RWPE1 (cell line): ENCODE measurements at places on chromosomes 5 and 9.

- peak; percentile 86 for DNase-seq
Measured at GRCh38 chr5:32223972-32224609, 50.0 kb upstream of the GOLPH3 start.

DNA sequence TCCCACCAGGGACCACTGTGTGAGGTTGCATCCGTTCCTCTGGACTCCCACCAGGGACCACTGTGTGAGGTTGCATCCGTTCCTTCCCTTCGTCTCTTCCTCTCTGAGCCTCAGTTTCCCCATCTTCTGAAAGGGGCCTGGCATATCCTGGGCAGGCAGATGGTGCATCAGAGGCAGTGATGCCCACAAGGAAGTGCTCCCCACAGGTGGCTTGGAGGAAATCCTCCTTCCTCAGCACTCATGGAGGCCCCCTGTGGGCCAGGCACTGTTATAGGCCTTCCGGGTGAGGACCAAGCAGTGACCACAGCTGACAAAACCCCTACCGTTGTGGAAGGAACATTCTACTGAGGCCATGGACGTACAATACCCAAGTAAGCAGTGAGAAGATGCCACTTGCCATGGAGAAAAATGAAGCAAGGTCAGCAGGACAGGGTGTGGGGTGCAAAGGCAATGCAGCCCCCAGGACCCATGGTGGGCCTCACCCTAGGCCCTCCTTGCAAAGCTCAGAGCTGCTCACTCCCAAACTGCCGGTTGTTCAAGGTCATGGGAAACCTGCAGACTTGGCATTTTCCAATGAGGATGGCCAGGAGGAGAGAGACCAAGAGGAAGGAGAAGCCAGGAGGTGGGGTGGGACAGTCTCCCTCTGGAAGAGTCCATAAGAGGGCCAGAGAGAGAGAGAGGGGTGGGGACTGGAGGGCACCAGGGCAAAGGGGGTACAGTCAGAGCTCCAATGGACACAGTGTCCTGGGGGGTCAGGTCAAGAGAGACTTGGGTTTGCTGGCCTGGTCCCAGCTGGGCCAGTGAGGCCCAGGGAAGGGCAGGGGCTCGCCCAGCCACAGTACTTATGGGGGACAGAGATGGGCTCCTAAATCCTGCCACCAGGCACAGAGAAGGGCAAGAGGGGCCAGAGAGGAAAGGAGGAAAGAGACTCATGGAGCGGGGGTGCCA, 51.1 kb downstream of the C9orf50 start:
- DNase-seq = no peak

DNA sequence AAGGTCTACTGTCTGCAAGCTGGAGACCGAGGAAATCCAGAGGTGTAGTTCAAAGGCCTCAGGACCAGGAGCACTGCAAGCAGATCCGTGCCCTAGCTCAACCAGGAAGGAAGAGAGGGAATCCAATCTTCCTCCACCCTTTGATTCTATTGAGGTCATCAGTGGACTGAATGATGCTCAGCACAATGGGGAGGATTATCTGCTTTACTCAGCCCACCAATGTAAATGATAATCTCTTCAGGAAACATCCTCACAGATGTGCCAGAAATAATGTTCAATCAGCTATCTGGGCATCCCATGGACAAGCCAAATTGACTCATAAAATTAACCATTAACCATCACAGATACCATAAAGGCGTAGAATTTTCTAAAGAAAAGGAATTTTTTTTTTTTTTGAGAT, 92.0 kb downstream of the BASP1 start:
- no peak for DNase-seq

DNA sequence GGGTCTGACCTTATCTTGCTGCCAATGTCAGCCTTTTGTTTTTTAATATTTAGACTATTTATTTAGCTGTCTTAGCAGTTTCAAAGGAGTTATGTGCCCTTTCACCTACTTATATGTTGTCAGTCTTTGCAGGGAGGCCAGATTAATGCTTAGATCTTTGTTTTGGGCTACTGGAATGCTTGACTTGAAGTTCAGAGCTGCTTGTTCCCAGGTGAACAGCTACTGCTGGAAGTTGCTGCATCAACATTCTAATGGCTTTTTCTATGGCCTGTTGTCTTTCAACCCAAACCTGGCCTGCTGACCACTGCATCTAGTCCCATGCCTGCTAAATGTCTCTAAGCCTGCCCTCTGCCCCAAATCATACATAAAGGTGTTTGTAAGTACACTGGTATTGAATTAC, 3.0 kb downstream of the SLC22A5 start:
- DNase-seq = no peak

GRCh38 chr5:59548807-59549357, 344.6 kb downstream of the PDE4D start:
- DNase-seq = peak; percentile 19

DNA sequence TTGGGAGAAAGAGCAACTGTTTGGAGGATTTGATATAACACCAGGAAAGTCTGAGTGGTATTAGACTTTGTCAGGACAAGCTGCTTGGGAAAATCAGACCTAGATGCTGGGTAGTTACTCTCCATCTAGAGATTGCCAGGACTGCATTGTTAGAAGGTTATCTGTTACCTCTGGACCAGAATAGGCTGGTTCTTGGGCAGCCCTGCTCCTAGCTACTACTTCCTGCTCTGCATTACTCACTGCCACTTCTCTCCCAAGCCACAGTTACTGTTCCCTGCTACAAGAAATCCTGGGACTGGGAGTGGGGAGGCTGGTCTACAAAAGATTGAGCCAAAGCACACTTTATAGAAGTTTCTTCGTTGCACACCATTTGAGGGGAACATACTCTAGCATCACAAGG, 95.5 kb upstream of the KCNN2 start:
- no peak for DNase-seq

DNA sequence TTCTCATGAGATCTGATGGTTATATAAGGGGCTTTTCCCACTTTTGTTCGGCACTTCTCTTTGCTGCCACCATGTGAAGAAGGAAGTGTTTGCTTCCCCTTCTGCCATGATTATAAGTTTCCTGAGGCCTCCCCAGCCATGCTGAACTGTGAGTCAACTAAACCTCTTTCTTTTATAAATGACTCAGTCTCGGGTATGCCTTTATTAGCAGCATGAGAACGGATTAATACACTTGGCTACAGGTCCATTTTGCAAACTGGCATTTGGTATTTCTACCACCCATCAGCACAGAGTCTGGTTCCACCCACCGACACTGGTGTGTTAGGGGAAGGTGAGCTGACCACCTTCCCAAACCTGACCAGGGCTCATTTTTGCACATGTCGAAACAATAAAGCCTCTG, 47.9 kb upstream of the RARS1 start:
- DNase-seq = no peak

- DNase-seq = no peak
Measured at GRCh38 chr5:174381241-174381640, 335.7 kb downstream of the NSG2 start.

- no peak for DNase-seq
Measured at GRCh38 chr9:75962662-75963036, 72.2 kb downstream of the PCSK5 start.

DNA sequence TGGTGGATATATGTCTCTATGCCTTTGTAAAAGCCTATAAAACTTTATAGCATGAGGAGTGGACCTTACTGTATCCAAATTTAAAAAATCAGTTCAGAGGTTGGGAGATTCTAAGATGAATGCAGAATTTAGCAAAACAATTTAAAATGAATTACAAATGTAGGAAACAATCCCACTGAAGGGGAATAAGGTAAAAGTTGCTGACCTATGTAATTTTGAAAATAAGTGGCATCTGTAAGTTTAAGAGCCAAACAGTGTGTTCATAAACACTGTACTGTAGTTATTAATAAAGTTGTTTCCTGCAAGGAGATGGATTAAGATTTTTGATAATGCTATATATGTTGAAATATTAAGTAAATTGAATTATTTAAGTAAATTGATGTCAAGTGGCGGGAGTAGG, 4.6 kb downstream of the IFNW1 start:
- DNase-seq = no peak

DNA sequence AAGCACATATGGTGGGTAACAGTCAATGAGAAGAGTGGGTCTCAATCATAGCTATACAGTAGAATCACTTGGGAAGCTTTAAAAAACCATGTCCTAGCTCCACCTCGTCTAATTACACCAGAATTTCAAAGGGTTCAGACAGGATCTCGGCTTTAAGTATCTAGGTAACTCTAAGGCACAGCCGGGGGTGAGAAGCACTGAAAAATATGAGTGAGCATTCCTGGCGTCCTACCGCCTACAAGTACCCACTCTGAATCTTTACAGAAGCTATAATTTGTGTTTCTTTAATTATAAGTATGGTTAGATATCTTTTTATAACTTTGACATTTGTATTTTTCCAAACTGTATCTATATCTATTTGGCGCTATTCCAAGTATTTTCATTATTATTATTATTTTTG, 16.1 kb downstream of the PAIP1 start:
- DNase-seq = no peak

- no peak for DNase-seq
Measured at GRCh38 chr9:109599131-109599530, 101.0 kb upstream of the PTPN3 start.

DNA sequence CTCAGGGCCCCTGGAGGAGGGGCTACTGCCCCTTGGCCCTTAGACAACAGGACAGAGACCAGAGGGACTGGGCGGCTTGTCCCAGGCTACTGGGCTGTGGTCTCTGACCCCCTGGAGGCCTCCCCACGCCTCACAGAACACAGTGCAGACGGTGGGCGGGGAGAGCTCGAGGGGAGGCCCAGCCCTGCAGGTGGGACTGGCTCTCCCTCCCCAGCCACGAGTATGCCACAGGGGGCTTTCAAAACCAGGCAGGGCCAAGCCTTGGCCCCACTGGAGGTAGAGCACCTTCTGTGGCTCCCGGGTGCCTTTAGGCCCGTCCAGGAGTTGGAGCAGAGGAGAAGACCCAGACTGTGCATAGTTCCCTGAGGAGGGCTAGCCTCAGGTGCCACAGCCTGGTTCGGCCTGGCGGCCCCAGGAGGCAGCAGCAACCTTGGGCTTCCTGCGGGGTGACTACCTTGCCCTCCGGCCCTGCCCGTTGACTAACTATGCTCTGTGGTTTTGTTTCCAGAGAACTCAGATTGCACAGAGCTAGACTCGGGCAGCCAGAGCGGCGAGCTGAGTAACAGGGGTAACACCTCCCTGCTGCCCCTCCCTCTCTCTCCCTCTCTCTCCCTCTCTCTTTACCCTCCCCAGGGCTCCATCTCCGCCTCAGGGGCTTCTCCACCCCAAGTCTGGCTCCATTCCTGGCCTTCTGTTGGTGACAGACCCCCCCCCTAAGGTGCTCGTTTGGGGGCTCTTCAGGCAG, 15.5 kb downstream of the CARD19 start:
- peak; percentile 89 for DNase-seq

GRCh38 chr9:109816490-109816889, 36.5 kb downstream of the PALM2AKAP2 start:
- DNase-seq = peak; percentile 95

GRCh38 chr5:34674187-34674586, 18.1 kb downstream of the RAI14 start:
- DNase-seq = peak; percentile 59

GRCh38 chr9:33742519-33742918, 52.8 kb upstream of the PRSS3 start:
- no peak for DNase-seq

- DNase-seq = no peak
Measured at GRCh38 chr5:35002459-35002858, 45.3 kb downstream of the AGXT2 start.

GRCh38 chr9:108953983-108954574, 19.9 kb downstream of the ABITRAM start:
- DNase-seq = peak; percentile 72

- DNase-seq = no peak
Measured at GRCh38 chr9:110626101-110626829, 42.3 kb upstream of the MUSK start.

- no peak for DNase-seq
Measured at GRCh38 chr5:51203598-51203997, 179.7 kb upstream of the ISL1 start.

DNA sequence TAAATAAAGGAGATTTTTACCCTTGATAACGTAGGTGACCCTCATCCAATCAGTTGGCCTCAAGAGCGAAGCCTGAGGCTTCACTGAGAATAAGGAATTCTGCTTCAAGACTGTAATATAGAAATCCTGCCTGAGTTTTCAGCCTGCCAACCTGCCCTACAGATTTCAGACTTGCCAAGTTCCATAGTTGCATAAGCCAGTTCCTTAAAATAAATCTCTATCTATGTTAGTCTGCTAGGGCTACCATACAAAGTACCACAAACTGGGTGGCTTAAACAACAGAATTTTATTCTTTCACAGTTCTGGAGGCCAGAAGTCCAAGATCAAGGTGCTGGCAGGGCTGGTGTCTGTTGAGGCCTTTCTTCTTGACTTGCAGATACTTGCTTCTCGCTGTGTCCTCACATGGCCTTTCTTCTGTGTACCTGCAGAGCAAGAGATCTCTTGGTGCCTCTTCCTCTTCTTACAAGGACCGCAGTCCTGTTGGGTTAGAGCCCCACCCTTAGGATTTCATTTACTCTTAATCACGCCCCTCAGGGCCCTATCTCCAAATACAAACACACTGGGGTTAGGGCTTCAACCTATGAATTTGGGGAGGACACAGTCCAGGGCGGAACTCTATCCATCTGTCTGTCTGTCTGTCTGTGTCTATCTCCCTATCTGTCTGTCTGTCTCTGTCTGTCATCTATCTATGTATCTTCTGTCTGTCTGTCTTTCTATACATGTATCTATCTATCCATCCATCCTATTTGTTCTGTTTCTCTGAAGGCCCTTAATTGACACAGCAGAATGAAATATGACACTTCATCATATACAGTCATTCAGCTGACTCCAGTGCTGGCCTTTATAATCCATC, 17.0 kb upstream of the CMBL start:
- no peak for DNase-seq

DNA sequence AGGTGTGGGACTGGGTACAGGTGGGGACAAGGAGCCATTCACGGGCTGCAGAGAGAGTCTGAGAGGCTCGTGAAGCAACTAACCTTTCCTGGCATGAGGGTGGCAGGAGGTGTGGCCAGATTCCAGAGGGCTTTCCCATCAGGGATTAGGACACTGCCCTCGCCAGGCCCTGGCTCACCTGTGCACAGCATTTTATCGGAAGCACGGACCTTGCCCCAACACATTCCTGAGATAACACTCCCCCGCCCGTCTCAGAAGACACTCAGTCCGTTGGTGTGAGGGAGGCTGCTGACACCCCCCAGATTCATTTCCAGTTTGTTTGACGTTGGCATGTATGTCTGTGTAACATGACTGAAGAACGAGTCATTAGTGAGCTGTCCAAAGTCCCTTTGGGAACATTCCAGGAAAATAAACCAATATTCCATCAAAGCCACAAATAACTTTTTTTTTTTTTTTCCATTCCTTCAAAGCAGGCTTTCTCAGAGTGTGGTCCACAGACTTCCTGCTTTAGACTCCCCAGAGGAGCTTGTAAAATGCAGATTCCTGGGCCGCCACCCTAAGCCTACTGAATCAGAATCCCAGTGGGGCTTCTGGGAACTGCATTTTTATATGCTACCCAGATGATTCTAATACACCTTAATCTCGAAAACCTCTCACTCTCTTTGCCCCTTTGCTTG, 23.4 kb downstream of the WWC1 start:
- peak; percentile 96 for DNase-seq

DNA sequence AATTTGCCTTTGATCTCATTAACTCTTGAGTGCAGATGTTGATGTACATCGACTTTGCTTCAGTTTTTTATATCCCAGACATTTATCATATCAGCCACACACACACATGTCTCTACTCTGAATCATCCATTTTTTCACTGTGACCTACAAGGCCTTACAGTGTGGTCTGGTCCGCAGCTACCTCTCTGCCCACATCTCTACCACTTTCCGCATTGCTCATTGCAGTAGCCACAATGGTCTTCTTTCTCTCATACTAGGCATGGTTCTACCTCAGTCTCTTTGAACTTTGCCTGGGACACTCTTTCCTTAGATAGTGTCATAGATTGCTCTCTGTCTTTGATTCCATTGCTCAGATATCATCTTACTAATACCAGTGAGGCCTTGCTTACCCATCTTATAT, 87.9 kb upstream of the FSD1L start:
- DNase-seq = no peak
